Epithelial cell of esophagus (primary cell): ENCODE measurements at places on chromosomes 2 and 18.

DNA sequence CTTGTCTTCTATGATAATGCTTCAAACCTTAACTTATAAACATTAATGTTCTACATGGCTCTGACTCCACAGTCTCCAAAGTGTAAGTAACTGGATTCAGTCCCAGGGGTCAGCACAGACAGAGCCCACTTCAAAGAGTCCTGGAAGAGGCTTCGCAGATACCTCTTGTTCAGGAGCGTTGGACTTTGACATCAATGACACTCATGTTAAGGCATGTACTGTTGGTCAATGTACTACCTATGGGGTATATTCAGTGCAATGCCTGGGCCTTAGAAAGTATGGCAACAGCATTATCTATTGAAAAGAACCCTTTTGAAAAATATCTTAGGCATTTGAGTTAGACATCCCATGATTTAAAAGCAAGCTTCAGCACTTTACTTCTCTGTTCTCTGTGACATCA is 143.1 kb downstream of the GRB14 start:
- DNase-seq, result no peak

DNA sequence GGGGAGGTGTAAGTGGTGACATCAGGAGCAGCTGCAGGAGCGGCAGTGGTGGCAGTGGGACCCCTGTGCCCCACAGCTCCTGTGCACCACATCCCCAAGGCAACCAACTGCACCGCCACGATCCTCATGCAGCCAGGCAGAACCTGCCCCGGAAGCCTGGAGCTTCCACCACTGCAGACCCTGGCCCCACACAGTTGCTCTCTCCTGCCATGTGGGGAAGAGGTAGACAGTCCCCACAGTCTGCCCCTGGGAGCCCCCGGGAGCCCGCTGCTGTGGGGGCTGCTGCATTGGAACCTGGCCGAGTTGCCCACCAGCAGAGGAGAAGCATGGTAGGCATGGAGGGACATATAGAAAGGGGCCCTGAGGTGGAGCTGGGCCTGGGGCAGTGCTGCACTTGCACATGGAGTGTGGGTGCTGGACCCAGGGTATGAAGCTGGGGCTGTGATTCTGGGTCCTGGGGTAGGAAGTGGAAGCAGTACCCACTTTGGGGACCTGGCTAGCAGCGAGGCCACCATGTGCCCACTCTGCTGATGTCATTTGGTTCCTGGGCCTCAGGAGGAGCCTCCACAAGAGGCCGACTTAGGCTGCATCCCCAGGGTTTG is 623.3 kb upstream of the LRRTM4 start:
- DNase-seq, result no peak

DNA sequence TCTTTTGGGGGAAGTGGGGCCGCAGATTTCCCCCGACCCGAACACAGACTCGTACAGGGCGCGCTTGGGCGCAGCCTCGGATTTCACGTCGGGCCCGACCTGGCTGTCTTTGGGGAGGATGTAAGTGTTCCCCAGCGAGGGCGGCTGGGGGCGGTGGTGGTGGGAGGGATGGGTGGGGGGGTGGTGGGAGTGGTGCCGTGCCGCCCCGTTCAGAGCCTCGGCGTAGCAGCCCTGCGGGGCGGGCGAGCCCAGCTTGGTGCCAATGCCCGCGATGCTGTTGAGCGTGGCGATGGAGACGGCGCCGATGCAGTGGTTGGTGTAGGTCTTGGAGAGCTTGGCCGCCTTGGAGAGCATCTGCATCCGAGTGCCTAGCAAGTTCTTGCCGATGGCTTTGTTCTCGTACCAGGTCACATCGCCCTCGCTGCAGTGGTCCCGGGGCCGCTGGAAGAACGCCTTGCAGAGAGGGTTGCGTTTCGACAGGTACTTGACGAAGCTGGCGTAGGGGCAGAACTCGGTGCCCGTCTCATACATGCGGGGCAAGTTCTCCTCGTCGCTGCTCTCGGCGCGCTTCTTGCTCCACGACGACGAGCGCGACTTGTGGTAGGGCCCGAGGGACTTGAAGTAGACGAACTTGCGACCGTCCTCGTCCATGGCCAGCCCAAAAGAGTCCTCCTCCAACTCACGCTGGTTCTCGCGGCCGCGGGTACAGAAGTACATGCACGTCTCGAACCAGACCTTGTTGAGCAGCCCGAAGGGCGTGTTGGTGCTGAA is 1.3 kb downstream of the KCTD1 start:
- no peak for DNase-seq

GRCh38 chr2:226123300-226123699 is 676.3 kb downstream of the IRS1 start:
- DNase-seq, result peak; percentile 39

DNA sequence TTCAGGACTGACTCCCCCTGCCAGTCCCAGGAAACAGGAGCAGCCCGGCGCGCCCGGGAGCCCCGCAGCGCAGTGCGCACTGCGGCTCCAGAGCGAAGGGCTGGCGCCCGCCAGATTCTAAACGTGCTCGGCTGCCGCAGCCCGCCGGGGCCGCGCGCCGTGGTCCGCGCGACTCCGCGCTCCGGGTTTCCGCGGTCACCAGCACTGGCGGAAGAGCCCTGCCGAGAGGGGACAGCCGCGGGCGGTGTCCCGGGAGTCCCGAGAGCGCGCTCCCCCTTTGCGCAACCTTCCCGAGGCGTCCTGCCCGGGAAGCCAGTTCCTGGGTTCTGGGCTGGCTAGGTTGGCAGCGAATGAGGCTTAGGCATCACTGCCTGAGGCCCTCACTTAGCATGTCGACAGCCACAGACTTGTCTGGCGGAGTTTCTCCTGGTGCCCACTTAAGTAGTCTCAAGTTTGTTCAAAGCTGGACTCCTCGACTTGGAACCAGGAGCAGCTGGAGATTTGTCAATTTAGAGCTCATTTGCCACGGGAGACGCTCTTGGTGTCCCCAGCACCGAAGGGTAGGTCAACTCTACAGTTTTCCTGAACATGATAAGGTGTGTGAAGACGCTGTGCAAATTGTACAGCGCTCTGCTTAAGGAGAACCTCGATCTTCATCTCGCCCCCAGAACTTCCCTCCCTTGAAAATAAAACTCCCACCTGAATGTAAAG is 1.5 kb upstream of the VSNL1 start:
- DNase-seq, result peak; percentile 98

GRCh38 chr2:9594366-9595054 is 36.3 kb downstream of the YWHAQ start:
- peak; percentile 92 for DNase-seq
